ENCODE measurements at places on chromosomes 5 and 9. TPM values are rescaled to one million over a fixed set of nuclear protein-coding genes. Genes with fewer than 3 reads are reported as not detected.

Gene TTC33
- 9.2 TPM for polyA plus RNA-seq

Gene PLAC8L1
- 0.15 TPM for polyA plus RNA-seq

Gene MAML1
- polyA plus RNA-seq = 4.9 TPM

Gene FAM78A
- 0.26 TPM for polyA plus RNA-seq

Gene FOXE1
- polyA plus RNA-seq = 0.06 TPM

DNA sequence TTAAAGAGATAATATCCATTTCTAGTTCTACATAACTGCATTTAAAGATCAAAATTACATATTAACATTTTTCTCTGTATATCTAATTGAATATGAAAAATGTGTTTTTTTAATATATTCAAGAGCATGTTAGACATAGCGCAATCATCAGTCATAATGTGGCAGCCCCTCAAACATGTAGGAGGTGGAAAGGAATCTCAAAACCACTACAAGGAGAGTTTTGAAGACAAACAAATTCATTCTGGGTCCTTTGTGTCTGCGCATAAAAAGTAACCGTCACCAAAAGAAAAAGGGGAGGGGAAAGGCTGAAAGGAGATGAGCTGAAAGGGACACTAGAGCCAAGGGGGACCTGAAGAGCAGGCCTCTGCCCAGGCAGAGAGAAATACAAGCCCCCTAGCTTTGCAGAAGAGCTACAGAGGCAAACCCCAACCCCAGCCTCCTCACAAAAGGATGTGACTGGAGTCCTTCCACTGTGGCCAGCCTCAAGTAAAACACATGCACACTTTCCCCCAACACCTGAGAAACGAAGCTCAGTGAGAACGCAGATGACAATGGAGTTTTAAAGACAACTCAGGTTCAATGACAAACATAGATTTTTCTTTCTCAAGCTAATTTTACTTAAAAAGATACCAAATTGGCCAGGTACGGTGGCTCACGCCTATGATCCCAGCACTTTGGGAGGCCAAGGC, 62.0 kb downstream of the MAPKAP1 start:
- DNase-seq = no peak

Measured in AG04450 (cell line).